ENCODE measurements at places on chromosomes 1 and 21. TPM values are rescaled to one million over a fixed set of nuclear protein-coding genes. Genes with fewer than 3 reads are reported as not detected.

Gene LCE5A
- total RNA-seq = not detected

Gene RGS4
- total RNA-seq = 15.8 TPM

- no peak for DNase-seq
Observed at GRCh38 chr1:118253053-118253915, 68.3 kb upstream of the SPAG17 start.

GRCh38 chr21:19781881-19782652 lies 1216.1 kb upstream of the NCAM2 start:
- DNase-seq = no peak

Gene FMO2
- 41.1 TPM for total RNA-seq

Measured in esophagus muscularis mucosa (tissue), 4 donors.